Stimulated activated CD4-positive, alpha-beta T cell treated with anti-CD3 and anti-CD28 coated beads, Interleukin-1b, Interleukin-23, amount 100 ng/mL, for 1 hour (primary cell): ENCODE measurements at places on chromosomes 6 and 20.

GRCh38 chr6:157068691-157069324, 254.5 kb downstream of the TMEM242 start:
- no peak for DNase-seq

DNA sequence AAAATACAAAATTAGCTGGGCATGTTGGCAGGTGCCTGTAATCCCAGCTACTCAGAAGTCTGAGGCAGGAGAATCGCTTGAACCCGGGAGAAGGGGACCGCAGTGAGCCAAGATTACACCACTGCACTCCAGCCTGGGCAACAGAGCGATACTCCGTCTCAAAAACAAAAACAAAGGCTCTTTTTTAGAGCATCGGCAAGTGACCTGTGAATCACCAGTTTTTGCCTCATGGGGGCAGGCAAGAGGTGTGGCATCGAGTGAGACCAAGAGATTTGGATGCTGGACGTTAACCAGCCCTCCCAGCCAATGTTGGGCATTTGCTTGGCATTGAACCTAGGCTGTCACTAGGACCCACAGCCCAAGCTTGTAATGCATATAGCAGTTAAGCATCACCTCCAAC, 14.6 kb upstream of the CDK5RAP1 start:
- no peak for DNase-seq

DNA sequence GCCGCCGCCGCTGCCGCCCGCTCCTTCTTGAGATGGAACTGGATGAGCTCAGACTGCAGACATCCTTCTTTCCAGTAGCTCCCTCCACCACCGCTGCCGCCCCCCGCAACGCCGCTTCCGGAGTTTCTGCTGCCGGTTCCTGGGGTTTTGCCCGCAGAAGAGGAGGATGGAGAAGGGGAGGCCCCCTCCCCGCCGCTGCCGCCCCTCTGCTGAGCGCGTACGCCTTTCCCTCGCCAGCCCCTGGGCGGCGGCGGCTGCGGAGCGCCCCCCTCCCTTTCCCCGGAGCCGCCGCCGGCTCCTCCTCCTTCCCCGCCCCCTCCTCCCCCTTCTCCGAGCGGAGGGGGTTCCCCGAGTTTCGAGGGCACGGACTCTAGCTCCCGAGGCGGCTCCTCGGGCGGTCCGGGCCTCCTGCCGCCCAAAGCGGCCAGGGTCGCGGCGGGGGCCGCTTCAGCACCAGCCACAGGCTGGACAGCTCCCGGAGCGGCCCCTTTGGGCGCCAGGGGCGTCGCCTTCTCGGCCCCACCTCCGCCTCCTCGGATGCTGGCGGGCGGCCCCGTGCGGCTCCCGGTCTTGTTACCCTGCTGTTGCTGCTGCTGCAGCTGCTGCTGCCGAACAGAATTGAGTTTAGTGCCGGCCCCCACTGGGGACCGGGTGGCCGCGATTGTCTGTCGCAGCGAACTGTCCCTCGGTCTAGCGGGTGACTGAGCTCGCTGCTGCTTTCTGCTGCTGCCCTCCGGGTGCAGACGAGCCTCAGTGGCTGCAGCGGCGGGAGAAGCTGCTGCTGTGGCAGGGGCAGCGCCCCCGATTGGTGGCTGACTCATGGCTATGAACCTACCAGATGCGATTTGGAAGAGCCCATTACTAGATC, 3.1 kb downstream of the MTCL3 start:
- peak; percentile 49 for DNase-seq

- DNase-seq, result no peak
These were observed 64.5 kb downstream of the CTNNBL1 start for GRCh38 chr20:37758332-37758731.

DNA sequence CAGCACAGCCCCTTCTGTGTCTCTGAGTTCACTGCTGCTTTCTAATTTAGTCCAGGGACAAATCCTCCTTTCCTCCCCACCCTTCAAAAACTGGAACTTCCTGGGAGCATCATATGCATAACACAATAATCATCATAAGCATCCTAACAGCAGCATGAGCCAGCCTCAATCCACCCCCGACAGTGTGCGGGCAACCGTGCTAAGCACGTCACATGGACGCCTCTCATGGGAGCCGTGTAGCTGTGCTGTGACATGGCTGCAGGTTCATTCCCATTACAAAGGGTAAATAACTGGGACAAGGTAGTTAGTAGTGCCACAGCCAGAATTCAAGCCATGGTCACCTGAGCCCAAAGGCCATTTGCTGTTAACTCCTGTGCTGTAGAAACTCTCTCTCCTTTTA, 24.5 kb upstream of the ULBP3 start:
- DNase-seq, result no peak
